ENCODE measurements at places on chromosomes 11 and 22.

DNA sequence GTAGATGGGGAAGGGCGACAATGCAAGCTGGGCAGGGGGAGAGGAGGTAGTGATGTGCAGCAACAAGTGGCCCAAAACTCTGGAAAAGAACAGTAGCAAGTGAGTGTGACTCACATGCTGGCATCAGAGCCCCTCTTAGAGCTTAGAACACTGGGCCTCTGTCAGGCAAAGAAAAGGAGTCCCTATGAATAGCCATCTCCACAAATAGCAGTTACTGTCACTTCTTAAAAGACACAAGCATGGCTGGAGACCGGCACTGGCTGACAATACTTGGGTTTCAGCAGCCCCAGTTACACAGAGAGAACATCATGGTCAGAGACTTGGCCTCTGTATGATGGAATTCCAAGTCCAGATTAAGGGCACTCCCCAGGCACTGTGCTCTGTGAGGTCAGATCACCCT lies 58.2 kb downstream of the PRCP start:
- no peak for DNase-seq

DNA sequence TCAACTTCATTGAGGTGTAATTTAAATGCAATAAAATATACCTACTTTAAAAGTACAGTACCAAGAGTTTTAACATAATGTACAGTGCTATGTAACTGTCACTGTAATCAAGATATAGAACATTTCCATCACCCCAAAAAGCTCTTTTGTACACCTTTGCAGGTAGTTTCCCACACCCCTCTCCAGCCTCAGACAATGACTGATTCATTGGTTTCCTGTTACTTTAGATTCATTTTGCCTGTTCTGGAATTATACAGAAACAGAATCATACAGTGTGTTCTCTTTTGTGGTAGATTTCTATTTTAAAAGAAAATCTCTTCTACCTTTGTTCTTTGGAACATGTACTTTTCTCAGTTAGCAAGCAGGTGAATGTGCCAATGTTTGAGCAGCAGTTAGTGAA lies 38.2 kb downstream of the SHISA8 start:
- no peak for DNase-seq

DNA sequence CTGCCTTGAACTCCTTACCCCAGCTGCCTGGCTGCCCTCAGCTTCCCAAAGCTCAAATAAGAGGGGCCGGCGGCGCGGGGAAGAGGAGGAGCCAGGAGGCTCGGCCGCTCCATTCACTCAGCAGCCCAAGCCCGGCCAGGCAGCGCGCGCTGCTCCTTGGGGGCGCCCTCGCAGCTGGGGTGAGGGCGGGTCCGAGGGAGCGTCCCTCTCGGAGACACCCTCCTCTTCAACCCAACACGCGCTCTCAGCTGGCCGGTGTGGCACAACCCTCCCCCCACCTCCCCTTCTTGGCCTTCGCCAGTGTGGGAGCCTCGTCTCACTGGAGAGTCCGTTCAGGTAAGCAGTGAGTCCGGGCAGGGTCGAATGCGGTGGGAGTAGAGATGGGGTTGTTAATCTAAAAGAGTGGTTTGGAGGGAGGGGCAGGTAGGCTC lies at the start of gene WT1:
TSS of gene WT1 (minus strand) at position 29 of the 431 bp plus-strand sequence.
- DNase-seq: peak; percentile 88

GRCh38 chr22:41772645-41773044 lies 27.8 kb upstream of the CCDC134 start:
- DNase-seq: no peak

- no peak for DNase-seq
Measured at GRCh38 chr11:41085123-41085522, 374.3 kb downstream of the LRRC4C start.

- no peak for DNase-seq
Measured at GRCh38 chr11:95434489-95435057, 203.6 kb upstream of the SESN3 start.

All from H7 (cell line).